ENCODE measurements at places on chromosomes 13 and 19. TPM values are rescaled to one million over a fixed set of nuclear protein-coding genes. Genes with fewer than 3 reads are reported as not detected.
A peak's percentile ranks its signal among the peaks of the same experiment; 100 is the strongest.

- DNase-seq: peak; percentile 54
Observed at GRCh38 chr13:26459276-26460131, 98.0 kb upstream of the WASF3 start.

DNA sequence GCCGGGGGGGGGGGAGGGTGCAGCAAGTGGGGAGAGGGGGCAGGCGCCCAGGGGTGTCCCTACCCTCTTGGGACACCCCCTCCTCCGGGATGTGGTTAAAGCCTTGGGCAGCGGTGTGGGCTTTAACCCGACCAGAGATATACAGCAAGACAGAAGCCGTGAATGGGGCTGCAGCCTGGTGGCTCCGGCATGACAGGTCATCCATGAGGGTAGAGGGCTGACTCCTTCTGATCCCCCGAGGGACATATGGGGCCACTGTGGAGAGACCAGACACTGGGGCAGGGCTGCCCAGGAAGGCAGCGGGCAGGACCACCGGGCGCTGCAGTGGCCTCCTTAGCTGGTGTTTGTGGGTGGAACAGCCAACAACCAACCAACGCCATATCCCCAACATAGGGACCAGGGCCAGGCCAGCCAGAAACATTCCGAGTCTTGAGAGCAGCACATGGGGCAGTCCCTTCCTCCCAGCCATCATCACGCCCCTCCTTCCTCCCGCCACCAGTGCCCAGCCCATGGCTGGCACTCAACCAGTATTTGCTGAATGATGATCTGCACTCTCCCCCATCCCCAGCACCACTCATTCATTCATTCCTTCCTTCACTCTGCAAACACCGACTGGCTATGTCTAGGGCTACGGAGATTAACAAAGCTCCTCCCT lies 18.2 kb downstream of the ELAVL1 start:
- DNase-seq: no peak

- DNase-seq: no peak
Observed at GRCh38 chr13:99908140-99908803, 63.3 kb downstream of the ZIC5 start.

DNA sequence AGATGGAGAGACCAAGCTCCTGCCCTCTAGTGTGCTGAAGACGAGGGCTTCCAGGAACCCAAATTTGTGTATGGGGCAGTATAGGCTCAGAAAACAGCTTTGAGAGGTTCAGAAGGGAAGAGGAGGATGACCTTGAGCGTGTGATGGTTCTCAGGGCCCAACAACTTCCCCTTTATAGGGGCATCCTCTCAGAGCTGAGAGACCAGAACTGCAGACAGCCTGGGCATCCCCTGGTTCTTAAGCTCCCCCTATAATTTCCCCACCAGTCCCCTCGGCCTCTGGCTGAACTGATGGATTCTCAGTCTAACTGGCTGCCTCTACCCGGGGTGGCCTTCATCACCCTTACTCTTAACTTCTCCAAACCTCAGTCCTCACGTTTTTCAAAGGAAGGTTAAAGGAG lies 167.5 kb downstream of the URI1 start:
- DNase-seq: no peak

DNA sequence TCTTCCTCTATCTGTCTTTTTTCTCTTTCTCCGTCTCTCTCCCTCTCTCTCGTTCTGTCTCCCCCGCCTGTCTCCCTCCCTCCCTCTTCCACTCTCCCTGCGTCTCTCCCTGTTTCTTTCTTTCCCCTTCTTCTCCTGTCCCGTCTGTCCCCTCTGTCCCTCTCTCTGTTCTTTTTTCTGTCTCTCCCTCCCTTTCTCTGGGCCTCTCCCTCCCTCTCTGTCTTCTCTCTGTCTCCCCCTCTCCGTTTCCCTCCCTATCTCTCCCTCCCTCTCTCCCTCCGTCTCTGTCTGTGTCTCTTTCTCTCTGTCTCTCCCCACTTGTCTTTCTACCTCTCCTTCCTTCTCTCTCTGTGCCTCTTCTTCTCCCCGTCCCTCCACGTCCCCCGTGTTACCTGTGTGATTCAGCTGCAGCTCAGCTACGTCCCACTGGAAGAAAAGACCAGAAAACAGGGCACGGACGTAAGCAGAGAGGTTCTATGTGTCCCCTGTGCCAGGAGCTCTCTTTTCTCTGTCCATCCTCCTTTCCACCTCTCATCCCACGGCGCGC lies 1.2 kb downstream of the CD70 start:
- no peak for DNase-seq

DNA sequence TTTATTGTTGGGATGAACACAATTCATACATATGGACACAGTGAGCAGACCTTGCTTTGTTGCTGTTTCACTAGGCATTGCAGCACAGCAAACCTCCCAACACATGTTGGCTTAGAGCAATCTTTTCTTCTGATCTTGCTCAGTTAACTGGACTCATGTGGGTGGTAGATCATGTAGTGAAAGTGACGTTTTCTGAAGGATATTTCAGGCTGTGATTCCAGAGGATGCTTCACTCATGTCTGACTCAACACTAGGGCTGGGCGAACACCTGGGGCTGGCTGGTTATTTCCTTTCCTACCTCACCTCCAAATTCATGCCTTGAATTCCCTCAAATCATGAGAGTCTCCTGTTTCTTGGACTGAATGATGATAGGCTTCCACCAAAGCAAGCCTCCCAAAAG lies 14.3 kb upstream of the LGALS13 start:
- no peak for DNase-seq

DNA sequence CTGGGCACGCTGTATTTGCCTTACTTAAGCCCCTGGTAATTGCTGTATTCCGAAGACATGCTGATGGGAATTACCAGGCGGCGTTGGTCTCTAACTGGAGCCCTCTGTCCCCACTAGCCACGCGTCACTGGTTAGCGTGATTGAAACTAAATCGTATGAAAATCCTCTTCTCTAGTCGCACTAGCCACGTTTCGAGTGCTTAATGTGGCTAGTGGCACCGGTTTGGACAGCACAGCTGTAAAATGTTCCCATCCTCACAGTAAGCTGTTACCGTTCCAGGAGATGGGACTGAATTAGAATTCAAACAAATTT lies 676 bp downstream of the BRCA2 start:
- DNase-seq: no peak

- peak; percentile 73 for DNase-seq
Observed at GRCh38 chr13:113852536-113853517, 11.0 kb downstream of the GAS6 start.

DNA sequence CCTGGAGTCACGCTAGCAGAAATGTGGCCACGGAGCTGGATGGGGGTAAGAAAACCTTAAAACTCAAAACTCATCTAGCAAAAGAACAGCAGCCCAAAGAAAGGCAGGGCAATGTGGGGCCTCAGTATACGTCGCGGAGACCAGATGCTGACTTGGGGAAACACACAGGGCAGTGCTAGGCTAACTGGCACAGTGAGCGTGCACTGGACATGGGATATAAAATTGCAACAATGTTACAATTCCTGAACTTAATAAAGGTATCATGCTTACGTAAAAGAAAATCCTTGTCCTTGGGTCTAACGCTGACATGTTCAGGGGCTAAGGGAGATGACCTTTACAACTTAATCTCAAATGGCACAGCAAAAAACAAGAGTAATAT lies 40.5 kb downstream of the COL4A1 start:
- DNase-seq: no peak

DNA sequence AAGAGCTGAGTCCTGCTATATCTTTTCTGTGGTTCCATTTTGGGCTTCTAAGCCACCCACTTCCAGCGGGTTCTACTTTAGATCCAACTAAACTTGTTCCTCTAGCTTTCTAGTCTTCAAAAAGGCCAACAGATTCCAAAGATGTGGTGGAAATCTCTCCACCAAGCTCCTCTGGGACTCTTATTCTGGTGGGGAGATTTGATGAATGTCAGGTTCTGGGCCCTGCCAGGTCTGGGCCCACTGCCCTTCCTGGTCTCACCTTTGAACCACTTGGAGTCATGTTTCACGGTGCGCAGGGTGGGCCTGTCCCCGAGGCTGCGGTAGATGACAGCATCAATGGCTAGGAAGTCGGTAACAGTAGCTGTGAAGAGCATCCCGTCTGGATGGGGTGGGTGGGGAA lies 4.8 kb downstream of the SEMA6B start:
- no peak for DNase-seq

DNA sequence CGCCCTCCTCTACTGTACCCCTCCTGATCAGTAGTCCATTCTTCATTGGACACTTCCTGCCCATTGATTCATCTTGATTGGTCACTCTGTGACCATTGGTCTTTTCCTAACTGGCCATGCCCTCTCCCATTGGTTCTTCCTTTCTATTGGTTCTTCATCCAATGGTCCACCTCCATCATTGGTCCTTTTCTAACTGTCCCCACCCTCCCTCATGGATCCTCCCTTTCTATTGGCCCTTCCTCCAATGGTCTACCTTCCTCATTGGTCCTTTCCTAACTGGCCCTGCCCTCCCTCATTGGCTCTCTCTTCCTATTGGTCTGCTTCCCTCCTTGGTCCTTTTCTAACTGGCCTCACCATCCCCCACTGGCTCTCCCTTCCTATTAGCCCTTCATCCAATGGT lies 7.1 kb downstream of the KLK6 start:
- DNase-seq: no peak

DNA sequence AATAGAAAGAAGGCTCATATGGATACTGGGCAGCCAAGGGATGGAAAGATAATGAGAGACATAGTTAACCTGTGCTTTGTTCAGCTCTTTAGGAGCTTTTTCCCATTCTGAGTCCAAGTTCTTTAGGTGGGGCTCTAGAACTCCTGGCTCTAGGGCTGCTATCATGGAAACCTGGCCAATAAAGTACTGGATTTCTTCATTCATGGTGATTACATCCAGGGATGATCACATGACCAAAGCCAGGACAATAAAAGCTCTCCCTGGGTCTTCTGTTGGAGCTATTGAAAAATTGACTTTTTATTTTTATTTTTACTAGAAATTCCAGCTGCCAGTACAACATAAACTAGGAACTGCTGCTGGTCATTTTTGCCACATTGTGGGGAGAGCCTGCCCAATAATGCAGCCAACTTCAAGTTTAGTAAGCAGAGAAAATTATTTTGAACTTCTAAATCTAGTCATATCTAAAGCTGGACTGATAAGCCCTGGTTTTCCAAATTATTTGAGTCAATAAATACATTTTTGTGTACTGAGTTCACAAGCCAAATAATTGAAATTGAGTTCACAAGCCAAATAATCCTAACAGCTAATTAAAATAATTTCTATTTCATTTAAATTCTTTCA lies 224.9 kb upstream of the STARD13 start:
- no peak for DNase-seq

GRCh38 chr19:38196948-38197656 lies 26.9 kb downstream of the DPF1 start:
- DNase-seq: no peak

DNA sequence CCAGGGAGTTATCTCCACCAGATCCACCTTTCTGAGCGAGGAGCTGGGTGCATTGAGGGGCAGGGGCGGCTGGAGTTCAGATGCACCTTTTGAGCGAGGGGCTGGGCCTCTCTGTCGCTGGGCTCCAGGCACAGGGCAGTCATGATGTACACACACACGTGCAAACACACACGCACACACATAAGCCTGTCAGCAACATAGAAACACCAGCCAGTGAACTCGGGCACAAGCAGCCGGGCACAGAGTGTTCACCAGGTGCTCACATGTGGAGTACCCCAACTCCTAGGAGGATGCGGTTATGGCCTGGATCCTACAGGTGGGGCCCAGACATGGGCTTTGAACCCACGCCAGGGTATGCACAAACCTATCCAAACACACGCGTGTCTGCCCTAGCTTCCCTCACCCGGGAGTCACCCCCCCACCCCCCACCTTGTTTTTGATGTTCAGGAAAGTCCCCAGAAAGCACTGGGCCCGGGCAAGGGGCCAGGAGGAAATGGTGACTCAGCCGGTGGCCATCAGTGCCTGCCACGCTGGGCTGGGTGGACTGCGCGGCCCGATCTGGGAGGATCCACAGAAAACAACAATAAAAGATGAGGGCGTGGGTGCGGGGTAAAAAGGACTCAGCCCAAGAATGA lies 13.3 kb downstream of the ARRDC2 start:
- peak; percentile 90 for DNase-seq

DNA sequence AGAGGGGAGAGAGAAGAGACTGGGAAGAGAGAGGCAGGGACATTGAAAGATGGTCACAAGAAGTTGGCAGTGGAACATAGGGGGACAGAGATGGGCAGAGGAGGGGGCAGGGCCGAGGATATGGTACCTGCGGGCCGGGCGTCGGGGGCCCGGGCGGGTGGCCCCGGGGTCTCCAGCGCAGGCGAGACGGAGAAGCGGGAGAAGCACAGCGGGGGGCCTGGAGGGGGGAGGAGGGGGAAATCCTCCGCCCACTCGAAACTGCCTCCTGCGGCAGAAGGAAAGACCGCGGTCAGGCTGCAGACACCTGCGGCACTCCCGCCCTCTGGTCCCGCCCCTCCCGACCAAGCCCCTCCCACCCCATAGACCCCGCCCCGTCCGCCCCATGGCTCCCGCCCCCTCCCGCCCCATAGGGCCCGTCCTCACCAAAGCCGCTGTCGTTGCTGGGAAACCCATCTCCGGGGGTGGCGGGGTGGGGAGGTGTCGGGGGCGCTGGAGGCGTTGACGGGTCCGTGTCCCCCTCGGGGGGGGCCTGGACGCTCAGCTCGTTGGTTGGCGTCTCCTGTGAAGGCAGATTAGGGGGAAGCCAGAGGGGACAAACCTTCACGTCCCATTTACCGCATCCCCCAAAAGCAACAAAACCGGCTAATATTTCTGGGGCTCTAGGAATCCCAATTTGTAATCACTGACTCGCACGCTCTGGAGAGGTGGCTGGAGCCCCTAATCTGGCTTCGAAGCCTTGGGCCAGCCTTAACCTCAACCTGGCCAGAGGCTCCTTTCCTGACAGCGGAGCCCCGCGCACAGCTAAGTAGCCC lies 20.4 kb downstream of the LMTK3 start:
- DNase-seq: no peak

GRCh38 chr19:38682872-38683392 lies 35.5 kb downstream of the ACTN4 start:
- no peak for DNase-seq

DNA sequence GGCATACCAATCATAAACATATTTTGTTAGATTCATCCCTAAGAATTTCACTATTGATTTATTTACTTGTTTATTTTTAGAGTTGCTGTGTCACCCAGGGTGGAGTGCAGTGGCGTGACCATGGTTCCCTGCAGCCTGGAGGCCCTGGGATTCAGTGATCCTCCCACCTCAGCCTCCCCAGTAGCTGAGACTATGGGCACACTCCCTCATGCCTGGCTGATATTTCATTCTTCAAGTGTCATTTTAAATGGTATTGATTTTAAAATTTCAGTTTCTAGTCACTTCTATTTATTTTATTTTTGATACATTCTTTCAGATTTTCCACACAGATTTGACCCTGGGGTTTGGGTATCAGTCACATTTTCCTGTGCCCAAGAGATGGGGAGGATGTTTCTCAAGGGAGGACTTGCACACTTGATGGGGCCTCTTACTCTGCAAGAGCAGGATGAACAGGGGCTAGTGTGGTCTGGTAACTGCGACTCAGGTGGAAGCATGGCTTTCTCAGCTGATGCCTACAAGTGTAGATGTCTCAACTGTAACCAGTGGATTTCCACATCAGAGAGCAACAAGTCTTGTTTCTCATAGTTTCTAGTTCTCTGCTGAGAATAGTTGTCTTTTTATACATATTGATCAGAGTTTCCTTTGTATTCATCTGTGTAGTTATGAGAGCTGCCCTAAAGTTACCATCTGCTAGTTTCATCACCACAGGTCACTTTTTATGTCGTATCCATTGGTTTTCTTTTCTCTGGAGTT lies 40.2 kb downstream of the CCNE1 start:
- DNase-seq: no peak

GRCh38 chr19:3792114-3792513 lies 5.9 kb upstream of the MATK start:
- DNase-seq: no peak

The HCN2 gene
- total RNA-seq: 28.3 TPM

The ZNF567 gene
- total RNA-seq: 5.6 TPM

The EPS8L1 gene
- total RNA-seq: 4.5 TPM

The ATXN8OS gene
- not detected for total RNA-seq

The PRR19 gene
- total RNA-seq: 2.2 TPM

The WDR88 gene
- not detected for total RNA-seq

The HSD17B14 gene
- 29.1 TPM for total RNA-seq

The CGB5 gene
- total RNA-seq: not detected
